Cortex of kidney (tissue), 1 donor: ENCODE measurements at places on chromosomes 1 and 21.

DNA sequence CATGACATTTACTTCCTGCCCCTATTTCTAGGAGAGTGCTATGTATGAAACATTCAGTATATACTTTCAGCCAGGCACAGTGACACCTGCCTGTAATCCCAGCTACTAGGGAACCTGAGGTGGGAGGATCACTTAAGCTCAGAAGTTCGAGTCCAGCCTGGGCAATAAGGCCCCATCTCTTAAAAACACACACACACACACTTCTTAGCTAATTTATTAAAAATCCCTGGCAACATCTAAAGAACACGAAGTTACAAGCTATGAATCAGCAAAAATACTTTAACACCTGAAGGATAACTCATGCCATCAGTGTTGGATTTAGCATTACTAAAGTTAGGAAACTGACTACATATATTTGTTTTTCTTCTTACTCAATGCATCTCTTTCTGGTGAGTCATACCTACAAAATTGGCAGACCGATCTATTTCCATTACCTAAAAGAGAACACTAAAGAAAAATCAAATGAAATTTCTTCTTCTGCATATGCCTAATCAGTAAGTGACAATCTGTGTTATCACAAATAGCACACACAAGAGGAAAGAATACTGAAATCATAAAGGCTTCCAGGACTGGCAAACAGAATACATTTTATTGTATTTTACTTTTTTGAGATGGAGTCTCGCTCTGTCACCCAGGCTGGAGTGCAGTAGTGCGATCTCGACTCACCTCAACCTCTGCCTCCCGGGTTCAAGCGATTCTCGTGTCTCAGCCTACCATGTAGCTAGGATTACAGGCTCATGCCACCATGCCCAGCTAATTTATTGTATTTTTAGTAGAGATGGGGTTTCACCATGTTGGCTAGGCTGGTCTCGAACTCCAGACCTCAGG is 41.4 kb downstream of the RNF115 start:
- no peak for DNase-seq

DNA sequence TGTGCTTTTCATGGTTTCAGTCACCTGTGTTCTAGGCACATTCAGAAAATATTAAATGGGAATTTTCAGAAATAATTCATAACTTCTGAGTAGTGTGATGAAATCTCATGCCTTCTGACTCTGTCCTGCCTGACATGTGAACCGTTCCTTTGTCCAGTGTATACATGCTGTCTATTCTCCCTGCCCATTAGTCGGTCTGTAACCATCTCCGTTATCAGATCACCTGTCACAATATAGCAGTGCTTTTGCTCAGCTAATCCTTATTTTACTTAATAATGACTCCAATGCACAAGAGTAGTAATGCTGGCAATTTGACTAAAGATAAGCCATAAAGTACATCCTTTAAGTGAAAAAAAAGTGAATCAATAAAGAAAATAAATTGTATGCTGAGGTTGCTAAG is 597.5 kb downstream of the BRINP3 start:
- no peak for DNase-seq

- no peak for DNase-seq
Measured at GRCh38 chr1:59266180-59266926, 30.5 kb upstream of the FGGY start.

GRCh38 chr21:43191521-43191920 is 22.7 kb downstream of the CRYAA start:
- no peak for DNase-seq

GRCh38 chr1:167833904-167834303 is 80.0 kb downstream of the ADCY10 start:
- no peak for DNase-seq

DNA sequence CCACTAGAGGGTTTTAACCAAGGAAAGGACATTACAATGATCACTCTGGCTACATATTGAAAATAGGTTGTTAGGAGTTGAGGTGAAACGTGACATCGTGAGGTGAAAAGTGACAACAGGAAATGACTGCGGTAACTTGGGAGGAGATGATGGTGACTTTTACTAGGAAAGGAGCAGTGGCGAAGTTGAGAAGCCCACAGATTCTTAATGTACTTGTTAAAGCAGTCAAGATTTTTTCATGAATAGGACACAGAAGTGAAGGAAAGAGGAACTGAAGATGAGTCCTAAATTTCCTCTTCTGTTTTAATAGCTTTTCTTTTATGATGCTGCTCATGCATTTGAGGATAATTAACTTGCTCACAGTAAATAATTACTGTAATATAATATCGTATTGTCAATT is 59.5 kb downstream of the OMA1 start:
- DNase-seq, result no peak
